ENCODE measurements at places on chromosomes 5 and 9.

- DNase-seq, result peak; percentile 41
Observed at GRCh38 chr5:157290981-157291711, 25.2 kb downstream of the CYFIP2 start.

DNA sequence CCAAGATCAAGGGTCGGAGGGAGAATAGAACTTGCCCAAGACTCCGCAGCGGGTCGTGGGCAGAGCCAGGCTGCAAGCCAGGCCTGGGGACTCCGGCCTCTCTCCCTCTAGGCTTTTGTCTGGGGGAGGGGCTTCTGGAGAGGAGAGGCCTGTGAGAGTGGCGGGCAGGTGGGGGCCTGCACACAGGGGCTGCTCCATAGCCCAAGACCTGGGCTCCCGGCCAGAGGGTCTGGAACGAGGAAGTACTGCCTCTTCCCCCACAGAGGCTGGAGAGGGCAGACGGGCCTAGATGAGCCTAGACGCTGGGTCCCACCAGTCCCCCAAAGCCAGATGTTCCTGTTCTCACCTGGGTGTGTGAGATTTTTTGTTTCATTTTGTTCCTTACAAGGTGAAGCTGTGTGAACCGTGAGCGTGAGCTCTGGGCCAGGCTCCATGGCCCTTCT lies 5.2 kb upstream of the ST6GALNAC6 start:
- no peak for DNase-seq

GRCh38 chr5:112142769-112143270 lies 276.3 kb downstream of the EPB41L4A start:
- DNase-seq, result no peak

DNA sequence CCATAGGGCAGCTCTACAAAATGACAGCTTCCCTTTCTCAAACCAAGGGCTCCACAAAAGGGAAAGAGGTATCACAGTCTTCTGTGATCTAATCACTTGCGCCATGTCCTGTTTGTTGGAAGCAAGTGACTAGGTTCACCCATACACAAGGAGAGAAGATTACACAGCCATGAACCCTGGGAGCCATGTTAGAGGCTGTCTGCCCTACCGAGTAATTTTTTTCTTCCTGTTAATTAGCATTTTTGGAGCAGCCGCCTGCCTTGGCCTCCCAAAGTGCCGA lies 33.2 kb upstream of the GOLPH3 start:
- no peak for DNase-seq

DNA sequence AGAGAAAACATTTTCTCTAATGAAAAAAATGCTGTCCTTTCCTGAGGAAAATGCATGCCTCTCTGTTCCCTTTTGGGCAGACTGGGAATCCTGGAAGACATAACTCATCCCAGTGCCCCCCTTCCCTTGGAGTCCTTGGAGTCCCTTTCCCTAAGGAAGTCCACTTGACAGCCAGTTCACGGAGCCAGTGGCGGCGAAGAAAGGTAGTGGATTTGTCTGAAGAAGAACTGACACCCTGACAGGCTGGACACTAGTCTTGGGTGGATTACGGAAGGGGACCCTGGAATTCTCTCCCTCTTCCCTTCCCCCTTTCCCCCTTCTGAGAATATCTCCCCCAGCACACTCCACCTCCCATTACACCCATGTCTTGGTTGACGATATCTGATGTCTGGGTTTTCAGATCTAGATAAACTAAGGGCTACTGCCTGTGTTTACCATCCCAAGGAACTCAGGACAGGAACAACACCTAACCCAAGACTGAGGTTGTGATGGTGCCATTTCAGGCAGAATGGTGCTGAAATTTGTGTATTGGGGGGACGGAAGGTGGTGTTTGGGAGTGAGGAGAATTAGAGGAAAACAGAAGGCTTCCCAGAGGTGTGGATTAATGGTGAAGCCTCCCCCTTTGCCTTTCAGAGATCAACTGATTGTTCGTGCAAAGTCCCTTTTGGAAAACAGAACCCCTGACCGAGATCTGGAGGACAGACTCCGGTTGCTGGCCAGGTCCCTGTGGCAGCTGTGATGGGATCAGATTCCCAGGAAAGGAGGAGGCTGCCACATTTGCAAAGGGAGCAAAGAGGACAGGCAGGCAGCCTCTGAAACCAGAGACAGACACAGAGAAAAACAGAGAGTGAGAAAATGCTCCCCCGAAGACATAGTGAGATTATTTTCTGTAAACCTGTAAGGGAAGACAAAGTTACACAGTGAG lies 704 bp downstream of the SPARC start:
- no peak for DNase-seq

GRCh38 chr9:129803676-129804060 lies 684 bp downstream of the TOR1B start:
- no peak for DNase-seq

GRCh38 chr9:73553295-73553694 lies 401.6 kb downstream of the ANXA1 start:
- no peak for DNase-seq

DNA sequence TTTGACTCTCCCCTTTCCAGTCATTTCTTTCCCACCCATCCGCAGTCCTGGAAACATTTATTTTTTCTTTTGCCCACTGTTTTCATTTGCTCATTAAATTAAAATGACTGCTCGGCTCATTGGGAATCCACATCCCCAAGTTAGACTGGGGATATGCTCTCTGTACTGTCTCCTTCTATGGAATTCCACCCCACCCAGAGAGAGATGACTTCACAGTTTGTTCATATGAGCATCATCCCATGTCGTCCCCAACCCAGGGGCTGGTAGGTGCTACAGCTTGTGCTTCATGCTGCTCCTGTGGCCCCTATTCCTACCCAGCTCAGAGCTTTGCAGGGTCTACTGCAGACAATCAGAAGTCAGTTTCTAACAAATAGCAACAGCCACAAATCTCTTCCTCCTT lies 16.5 kb upstream of the RARS1 start:
- DNase-seq, result no peak

- DNase-seq, result no peak
Observed at GRCh38 chr5:167820101-167820990, 471.1 kb upstream of the WWC1 start.

DNA sequence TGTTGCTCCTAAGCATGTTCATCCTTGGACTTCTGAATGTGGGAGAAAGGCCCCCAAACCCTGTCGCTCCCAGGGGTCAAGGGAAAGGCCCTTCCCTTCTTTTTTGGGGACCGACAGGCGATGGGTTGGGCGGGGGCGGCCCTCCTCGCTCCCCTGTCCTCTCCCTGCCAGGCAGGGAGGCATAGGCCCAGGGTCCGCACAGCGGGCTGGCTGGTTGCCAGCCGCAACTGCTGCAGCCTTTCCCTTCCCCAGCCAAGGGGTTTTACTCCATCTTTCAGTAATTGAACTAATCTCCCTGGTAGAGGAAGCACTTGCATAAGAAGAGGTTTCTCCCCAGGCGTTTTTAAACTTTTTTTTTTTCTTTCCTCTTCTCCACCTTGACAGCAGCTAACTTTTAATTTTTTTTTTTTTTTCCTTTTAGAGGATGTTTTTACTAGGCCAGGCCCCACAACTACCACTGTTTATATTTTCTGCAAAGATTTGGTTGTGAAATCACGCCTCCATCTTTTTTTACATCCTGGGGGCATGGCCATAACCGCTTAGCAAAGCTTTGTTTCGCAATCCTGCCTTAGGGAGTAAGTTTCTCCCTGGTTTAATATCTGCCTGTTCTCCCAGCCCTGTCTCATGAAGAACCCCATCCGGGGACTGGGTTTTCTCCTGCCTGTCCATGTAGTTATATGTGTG lies 216.9 kb upstream of the ZNF608 start:
- no peak for DNase-seq

GRCh38 chr9:134288746-134289145 lies 37.5 kb upstream of the RXRA start:
- no peak for DNase-seq

DNA sequence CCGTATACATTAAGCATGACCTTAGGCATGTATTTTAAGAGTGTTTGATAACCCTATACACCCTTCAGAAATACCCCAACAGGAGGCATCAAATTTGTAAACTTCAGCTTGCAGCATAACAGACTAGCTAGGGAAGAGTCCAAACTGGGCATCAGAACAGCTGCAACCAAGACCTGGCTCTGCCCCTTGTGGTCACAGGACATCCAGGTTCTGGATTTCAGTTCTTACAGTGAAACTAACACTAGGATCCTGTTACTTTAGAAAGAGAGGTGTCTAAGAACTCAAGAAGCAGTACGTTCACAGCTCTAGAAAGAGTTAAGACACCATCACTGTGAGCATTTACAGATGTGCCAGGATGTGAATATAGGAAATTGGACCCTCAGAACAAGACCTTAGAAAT lies 229.8 kb downstream of the BNC2 start:
- DNase-seq, result no peak

DNA sequence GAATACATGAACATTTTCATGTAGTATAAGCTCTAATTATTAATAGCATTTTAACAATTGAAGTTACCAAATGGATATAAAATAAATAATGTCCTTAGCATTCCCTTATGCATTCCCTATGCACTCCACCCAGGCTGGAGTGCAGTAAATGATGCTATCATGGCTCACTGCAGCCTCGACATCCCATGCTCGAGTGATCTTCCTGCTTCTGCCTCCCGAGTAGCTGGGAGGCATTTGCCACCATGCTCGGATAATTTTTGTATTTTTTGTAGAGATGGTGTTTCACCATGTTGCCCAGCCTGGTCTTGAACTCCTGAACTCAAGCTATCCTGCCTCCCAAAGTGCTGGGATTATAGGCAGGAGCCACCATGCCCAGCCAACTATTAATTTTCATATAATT lies 184.0 kb downstream of the PBX3 start:
- no peak for DNase-seq

- DNase-seq, result no peak
Observed at GRCh38 chr9:111715471-111715870, 54.1 kb downstream of the GNG10 start.

- DNase-seq, result no peak
Observed at GRCh38 chr5:162886717-162887116, 550.7 kb upstream of the CCNG1 start.

GRCh38 chr5:57683036-57683630 lies 200.5 kb upstream of the ACTBL2 start:
- no peak for DNase-seq

- DNase-seq, result no peak
Observed at GRCh38 chr5:7329141-7329540, 66.8 kb upstream of the ADCY2 start.

GRCh38 chr5:103718108-103718507 lies 155.5 kb upstream of the NUDT12 start:
- no peak for DNase-seq

GRCh38 chr9:6805532-6805931 lies 47.8 kb downstream of the KDM4C start:
- no peak for DNase-seq

- no peak for DNase-seq
Observed at GRCh38 chr5:98314292-98314691, 459.2 kb upstream of the RGMB start.

DNA sequence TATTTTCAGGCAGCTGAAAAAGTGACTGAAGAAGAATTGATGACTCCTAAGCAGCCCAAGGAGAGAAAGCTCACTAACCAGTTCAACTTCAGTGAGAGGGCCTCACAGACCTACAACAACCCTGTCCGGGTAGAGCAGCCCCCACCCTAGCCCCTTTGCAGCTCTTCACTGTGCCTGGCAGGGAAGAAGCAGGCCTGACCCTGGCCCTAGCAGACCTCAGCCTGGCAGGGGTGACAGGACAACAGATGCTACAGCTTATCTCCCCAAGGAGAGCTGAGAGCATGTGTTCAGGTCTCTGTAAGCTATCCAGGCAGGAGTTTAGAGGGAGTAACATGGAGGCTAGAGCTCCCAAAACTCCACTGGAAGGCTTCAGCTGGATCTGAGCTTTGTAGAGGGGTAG lies 31.8 kb downstream of the DNAI1 start:
- DNase-seq, result no peak

DNA sequence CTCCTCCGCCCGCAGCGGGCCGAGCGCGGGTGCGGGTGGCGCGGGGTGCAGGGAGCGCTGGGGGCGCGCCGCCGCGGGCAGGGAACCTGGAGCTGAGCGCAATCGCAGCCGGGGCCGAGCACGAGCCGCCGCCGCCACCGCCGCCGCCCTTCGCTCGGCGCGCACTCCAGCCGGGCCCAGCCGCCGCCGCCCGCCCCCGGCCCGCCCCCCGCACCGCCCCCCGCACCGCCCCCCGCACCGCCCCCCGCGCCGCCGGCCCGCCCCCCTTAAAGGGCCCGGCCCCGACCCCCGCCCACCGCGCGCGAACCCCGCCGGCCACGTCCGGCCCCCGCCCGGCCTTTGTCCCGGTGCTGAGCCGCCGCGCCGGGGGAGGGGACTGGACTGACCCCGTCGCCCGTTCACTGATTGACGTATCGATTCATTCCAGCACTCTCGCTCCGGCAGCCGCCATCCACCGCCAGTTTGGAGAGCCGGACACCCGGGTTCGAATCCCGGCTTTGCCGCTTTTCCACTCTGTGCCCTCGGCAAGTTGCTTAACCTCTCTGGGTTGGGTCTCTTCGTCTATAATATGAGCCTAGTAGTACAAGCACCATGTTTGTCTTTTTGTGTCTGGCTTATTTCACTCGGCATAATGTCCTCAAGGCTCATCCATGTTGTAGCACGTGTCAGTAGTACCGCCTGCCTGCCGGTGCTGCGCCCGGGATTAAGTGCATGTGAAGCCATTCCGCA lies at the start of gene SH3PXD2B:
Gene SH3PXD2B (minus strand): TSS at position 168 of the 729 bp plus-strand sequence. CDS start 173 bp downstream, outside the sequence.
- DNase-seq, result peak; percentile 79

DNA sequence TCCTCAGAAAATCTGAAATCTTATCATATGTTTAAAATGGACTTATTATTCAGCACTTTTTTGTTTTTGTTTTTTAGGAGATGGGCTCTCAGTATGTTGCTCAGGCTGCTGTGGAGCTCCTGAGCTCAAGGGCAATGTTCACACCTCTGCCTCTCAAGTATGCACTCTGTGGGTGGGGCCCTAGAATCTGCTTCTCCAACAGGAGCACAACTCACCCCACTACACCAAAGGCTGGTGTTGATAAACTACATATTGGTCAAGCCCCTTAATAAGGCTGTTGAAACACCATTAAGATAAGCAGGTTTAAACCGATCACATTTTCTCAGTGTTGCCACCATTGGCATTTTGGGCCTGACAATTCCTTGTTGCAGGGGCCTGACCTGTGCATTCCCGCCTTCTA lies 131.6 kb downstream of the FANCC start:
- no peak for DNase-seq

DNA sequence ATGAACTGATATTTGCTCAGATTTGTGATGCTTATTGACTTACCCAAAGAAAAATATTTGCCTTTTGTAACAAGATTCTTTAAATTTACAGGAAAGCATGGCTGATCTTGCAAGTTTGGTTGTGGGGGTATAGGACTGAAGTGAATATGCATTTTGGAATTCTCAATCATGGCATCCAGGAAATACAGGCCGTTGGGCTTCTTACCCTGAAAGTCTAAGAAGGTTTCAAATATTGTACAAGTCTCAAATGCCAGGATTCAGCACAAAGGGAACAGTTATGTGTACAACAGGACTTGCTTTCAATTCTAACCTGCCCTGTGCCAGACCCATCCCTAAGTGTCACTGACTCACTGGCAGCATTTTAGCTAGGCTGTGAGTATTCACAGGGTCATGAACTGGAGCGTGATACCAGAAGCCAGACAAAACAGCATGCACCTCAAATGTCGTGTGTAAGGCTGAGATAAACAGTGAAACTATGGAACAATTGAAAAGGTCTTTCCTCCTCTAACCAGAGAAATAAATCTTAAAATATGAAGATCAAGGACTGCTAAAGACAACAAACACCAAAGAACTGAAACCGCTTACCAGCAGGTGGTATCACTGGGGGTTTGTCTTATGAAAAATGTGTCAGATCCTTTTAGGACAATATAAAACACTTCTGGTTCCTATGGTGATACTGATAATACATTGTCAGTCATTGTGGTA lies 168.6 kb upstream of the RGMB start:
- no peak for DNase-seq

Data from GM20000 (cell line).